CD4-positive, alpha-beta memory T cell (primary cell): ENCODE measurements at places on chromosomes 1 and 21.

DNA sequence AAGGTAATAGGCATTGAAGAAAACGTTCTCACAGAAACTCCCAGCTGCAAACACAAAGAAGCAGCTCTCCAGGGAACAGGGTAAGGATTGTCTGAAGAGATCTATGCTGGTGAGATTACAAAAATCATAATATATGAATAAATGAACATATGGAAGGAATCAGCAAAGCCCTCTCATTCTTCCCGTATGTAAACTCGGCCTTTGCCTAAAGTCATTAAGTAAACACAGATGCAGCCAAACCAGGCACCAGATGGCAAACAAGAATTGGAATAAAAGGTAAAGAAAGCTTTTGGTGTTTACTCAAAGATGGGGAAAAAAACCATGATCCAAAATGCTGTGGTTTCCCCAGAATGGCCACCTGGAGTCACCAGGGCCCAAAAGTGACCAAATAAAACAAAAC is 76.6 kb upstream of the HOOK1 start:
- no peak for DNase-seq

GRCh38 chr1:220891224-220892085 is 12.2 kb downstream of the HLX start:
- no peak for DNase-seq

DNA sequence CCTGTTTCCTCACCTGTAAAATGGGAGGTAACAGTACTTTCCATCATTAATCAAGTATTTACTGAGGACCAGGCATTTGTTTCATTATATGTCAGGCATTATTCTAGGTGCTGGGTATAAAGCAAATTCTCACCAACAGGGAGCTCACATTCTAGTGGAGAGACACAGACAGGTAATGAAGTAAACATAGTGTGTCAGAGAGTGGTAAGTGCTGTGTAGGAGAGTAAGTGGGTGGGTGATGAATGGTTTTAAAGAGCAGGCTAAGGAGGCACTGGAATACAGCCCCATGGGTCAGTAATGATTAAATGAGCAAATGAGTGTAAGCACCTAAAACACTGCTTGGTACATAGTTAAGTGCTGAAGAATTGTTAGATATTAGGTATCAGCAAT is 60.4 kb downstream of the DNTTIP2 start:
- no peak for DNase-seq

DNA sequence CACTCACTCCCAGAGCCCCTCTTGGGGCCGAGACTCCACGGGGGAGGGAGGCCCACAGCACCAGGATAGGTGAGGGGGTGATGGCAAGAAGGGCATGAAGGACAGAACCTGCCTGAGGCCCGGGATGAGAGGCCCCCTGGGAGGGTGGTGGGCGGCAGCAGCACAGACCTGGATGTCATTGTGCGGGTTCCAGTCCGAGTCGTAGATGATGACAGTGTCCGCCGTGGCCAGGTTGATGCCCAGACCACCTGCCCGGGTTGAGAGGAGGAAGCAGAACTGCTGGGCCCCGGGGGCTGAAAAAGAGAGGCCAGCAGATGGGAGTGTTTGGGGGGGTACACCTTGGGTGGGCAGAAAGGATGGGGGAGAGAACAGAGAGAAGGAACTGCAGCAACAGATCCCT is 50.1 kb downstream of the CHD5 start:
- DNase-seq: no peak

DNA sequence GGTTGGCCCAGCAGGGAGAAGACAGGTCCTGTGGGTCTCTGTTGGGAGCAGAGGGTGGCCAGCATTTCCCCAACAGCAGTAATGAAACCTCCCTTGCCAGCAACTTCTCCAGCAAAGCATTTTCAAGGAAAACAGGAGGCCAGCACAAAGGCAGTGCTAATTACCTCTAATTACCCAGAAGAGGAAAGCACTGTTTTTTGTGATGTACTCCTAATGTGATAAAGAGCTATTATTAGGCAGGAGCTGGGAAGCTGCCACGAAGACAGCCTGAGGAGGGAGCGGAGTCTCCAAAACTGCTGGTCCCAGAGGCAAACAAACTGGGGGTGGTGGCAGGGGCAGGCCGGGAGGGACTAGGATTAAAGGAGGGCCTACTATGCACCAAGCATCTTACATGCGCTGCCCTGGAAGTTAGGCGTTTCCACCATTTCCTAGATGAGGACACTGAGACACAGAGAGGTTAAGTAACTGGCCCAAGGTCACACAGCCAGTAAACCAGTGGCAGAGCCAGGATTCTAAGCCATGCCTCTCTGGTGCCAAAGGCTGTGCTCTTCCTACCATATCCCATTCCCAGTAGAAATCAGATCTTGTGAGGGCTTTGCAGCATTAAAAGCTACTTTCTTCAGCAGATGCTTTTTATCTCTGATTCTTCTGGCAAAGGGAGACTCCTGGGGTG is 24.5 kb downstream of the HTR6 start:
- DNase-seq: no peak

GRCh38 chr1:165862448-165862847 is 35.0 kb downstream of the UCK2 start:
- DNase-seq: no peak

GRCh38 chr1:7366286-7366954 is 404.7 kb upstream of the VAMP3 start:
- no peak for DNase-seq

GRCh38 chr1:108742253-108742652 is 4.2 kb upstream of the STXBP3 start:
- DNase-seq: no peak

- DNase-seq: no peak
These were observed 8.2 kb downstream of the SSBP3 start for GRCh38 chr1:54397980-54398379.

- no peak for DNase-seq
These were observed 4.3 kb upstream of the LHX9 start for GRCh38 chr1:197912739-197913494.

DNA sequence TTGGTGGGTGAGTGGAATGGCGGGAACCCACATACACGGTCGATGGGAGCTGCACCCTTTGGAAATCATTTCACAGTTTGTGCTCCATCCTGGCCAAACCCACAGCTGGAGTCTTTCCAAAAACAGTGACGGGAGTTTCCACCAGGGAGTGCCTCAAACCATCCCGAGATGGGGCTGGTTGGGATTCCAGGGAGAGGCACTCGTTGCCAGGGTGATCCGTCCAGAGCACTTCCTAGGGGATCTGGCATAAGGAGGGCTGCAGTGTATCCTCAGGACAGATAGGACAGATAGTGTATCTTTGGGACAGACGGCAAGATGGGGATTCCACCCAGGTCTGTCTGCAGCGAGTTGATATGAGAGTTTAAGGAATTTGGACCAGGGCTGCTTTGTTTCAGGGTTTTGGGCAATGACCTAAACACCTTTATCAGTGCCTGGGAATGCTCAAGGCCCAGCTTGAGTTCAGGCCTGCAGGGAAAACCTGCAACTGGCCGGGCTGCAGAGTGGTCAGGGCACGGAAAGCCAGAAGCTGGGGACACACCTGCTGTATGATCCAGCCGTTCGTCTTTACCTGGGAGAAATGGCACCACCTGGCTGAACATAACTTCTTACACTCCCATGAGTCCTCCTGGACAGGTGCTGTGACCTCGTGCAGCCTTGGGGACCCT is 3.4 kb upstream of the POFUT2 start:
- DNase-seq: no peak

- DNase-seq: no peak
These were observed 1.4 kb upstream of the ARHGEF2 start for GRCh38 chr1:155979597-155980343.

DNA sequence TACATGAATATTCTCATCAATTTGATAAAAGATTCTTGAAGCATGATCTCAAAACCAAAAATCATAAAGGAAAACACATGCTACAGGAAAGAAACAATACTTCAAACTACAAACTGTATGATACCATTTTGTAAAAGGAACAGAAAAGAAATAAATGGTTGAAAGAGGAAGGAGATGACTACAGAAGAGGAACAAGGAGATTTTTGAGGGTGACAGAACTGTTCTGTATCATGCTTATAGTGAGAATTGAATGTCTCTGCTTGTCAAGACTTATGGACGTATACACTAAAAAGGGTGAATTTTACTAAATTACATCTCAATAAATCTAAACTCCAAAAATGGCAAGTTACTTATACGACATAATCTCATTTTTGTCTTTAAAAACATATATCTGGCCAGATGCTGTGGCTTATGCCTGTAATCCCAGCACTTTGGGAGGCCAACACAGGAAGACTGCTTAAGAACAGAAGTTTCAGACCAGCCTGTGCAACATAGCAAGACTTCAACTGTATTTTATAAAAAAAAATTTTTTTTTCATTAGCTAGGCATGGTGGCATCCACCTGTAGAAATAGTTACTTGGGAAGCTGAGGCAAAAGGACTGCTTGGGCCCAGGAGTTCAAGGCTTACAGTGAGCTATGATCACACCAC is 125.4 kb downstream of the EIF4G3 start:
- DNase-seq: no peak

DNA sequence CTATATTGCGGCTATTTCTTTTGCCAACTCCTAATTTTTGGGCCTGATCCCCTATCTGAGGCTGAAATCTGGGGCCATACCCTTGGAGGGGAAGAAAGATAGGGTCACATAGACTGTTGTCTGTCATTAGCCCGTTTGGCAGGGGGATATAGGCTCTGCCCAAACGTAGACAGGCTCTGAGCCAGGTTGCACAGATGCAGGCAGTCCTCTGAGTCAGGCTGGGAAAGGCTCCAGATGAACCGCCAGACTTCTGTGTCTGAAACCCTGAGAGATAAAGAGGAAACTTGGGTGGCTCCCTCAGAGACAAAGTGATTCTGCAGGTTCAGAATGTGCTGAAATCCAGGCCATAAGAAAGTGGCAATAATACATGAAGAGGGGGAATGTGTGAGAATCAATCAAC is 4.0 kb upstream of the CAP1 start:
- no peak for DNase-seq

DNA sequence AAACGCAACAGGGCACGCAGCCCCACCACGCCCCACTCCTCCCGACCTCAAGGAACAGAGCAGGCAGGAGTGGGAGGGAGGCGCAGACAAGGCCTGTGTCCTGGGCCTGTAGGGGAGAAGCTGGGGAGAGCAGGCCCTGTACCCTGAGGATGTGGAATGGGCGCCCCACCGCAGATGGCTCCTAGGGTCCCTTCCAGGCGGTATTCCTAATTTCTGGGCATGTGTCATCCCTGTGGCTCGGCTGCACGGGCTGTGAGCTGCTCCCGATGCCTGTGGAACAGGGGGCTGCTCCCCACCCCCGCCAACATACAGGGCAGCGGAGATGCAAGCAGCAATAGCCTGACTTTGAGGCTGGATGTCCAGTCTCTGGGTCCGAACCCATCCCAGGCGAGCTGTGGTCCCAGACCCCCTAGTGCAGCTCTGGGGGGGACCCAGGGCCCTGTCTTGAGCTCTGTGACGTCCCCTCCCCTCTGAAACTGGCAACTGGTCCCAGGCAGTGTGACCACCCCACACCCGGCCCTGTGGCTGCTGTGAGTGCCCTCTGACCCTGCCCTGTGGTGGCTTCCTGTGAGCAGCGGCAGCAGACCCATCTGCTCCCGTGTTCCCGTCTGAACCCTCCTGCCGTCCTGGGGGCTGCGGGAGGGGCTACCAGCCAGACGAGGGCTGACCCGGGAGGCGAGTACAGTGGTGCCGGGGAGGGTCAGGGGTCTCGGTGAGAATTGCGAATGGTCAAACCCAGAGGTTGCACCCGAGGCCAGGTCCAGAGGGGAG is 13.9 kb upstream of the COL6A2 start:
- DNase-seq: no peak

DNA sequence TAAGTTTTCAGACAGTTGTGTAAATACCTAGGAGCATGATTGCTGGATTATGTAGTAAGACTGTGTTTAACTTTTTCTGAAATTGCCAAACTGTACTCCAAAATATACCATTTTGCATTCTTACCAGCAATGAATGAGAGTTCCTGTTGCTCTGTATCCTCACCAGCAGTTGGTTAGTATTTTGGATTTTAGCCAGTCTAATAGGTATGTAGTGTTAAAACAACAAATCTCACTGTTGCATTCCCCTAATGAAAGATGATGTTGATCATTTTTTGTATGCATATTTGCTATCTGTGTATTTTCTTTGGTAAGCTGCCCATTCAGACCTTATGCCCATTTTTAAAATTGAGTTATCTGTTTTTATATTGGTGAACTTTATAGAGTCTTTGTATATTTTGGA is 89.9 kb downstream of the RASAL2 start:
- DNase-seq: no peak

DNA sequence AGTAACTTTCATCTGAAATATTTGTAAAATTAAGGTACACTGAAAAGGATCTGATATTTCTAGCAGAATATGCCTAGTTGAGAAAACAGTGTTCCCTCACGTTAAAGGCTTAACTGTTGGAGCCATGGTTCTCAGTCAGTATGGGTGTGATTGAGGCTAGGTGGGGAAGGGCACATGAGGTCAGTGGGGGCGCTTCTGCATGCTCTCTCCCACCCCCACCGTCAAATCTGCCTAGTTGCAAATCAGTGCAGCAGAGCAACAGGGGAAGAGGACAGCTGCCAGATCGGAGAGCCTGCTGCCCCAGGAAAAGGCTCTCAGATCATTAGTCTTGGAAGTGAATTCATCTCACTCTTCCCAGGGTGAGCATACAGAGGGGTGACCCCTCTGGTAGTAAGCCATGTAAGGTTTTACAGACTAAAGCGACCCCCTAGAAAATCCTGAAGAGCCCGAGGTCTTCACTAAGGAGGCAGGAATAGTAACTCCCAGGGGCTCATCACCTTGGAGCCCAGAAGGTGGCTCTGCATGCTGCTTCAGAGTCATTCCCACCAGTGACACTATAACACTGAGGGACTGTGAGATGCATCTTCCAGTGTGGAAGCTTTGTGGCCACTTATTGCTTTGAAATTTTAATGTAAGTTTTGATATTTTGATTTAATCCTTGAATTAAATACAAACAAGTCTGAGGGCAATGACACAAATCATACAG is 83.1 kb upstream of the BARHL2 start:
- no peak for DNase-seq
